ENCODE measurements at places on chromosomes 6 and 20.
A peak's percentile ranks its signal among the peaks of the same experiment; 100 is the strongest.

GRCh38 chr6:25944688-25945574 lies 14.4 kb upstream of the SLC17A2 start:
- DNase-seq: no peak

- DNase-seq: no peak
Measured at GRCh38 chr6:40098774-40099173, 164.5 kb upstream of the MOCS1 start.

DNA sequence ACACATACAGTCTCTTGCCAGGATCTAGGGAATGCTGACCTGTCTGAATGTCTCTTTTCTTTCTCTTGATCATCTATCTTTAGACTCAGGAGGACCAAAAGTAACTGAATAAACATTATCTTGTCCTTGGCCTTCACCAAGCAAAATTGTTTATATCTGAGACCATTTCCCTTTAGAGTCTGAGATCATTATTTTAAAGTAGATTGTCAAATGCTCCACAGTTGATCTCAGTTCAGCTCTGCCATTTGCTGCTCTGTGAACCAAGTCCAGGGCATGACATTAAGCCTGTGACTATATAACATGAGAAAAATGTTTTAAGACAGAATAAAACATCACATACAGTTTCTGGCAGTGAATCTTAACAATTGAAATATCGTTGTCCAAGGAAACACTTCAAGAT lies 148.3 kb upstream of the NRSN1 start:
- no peak for DNase-seq

GRCh38 chr6:129789974-129790373 lies 71.1 kb downstream of the TMEM244 start:
- DNase-seq: no peak

- no peak for DNase-seq
Measured at GRCh38 chr20:4853004-4853403, 131.3 kb downstream of the PRND start.

DNA sequence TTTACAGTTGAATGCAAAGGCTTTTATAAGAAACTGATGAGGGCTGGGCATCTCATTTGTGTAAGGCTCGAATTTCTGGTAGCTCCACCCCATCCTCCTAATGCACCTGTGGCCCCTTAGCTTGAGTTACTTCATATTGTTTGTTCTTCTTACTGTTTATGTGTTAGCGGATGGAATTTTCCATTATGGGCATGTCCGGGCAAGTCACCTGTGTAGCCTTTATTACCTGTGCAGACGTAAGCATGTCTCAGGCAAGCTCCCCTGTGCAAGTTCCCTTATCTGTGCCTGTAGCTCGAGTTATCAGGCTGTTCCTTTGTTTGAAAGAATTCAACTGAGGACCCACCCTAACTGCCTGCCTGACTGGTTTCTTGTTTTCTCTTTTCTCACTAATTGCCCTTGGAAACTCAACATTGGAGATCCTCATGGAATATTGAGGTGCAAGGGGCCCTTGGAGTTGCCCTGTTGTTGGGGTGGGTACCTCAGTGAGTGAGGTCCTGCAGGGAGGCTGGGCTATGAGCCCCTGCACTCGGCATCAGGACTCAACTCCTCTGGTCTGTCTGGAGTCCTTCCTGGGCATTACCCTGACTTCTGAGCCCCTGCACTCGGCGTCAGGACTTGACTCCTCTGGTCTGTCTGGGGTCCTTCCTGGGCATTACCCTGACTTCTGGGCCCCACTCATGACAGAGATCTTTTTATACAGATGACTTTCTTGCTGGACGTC lies 207.9 kb upstream of the SULF2 start:
- no peak for DNase-seq

- DNase-seq: no peak
Measured at GRCh38 chr20:35117196-35117595, 24.6 kb upstream of the TRPC4AP start.

- no peak for DNase-seq
Measured at GRCh38 chr6:118650582-118651281, 659 bp downstream of the CEP85L start.

- peak; percentile 3 for DNase-seq
Measured at GRCh38 chr6:75602246-75603105, 796 bp downstream of the SENP6 start.

GRCh38 chr6:88442737-88443136 lies 276.6 kb upstream of the CNR1 start:
- DNase-seq: no peak

GRCh38 chr6:41972826-41973225 lies 31.2 kb upstream of the CCND3 start:
- DNase-seq: no peak

GRCh38 chr6:117624869-117625481 lies 22.7 kb upstream of the GOPC start:
- no peak for DNase-seq

- no peak for DNase-seq
Measured at GRCh38 chr6:99492092-99492491, 23.1 kb downstream of the USP45 start.

DNA sequence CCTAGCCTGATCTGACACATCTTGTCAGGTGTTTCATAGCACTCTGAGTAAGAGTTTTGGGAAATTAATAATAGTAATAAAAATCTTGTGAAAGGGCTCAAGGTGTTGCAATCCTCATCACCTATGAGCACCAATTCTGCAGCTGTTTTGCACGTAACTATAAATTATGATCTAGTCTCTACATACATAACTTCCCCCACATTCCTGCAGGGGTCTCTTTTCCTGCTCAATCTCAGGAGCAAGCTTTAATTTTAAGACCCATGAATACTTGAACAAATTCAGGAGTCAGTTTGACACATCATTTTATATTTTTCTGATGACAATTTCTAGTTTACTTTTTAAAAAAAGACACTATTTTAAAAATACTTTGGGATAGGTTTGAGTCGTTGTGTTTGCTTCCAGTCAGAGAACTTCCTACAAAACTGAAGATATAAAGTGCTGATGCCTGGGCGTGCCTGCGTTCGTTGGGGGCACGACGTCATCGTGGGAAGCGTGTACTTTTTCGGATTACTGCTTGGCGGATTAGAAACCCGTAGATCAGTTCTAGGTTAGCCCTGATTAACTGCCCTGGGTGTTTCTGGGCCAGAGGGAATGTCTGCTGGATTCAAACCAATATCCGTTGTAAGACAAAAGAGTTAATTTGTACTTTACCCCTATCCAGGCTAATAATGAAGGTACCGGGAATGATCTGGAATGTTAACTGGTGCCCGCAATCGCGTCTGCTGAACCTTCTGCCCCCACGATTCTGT lies 1.0 kb upstream of the E2F3 start:
- DNase-seq: peak; percentile 17

DNA sequence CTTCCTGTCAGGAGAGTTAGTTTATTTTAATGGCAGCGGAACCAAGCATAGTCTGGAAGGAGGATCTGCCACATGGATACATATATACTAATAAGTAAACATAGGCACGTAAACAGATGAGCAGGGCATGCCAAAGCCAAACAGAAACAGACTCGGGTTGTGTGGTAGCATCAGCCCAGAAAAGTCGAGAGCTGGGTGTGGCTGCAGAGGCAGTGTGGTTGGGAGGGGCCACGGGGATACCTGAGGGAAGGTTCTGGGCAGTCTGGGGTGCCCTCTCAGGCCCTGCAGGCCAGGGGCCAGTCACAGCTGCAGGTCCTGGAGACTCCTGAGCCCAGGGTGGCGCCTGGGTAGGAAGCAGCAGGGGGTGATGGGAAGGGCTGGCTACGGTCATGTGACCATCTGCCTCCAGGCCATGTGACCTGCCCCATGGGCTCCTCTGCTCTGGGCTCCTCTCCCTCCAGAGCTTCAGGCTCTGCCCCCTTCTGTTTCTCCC lies 42.8 kb upstream of the MRPS10 start:
- DNase-seq: no peak

DNA sequence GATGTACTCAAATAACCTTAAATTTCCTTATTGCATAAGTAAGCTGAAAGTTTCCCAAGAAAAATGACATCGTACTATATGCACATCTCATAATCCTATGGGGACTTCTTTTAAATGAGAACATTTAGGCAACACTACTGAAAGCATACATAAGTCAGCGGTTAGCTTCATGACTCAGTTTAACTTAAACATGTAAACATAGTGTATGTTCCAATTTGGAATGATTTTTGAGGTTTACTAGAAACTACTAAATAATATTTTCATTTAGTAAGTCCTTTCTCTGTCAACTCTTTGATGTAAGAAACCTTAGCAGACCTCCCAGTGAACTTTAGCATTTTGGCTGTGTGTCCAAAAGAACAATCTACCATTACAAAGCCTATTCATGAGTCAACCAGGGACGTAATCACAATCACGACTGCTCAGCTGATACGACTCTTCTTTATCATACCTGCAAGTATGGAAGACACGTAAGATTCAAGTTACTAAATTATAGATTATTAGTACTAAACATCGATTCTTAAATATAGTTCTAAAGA lies 19.3 kb downstream of the HIVEP2 start:
- no peak for DNase-seq

GRCh38 chr20:61875221-61875885 lies 190.3 kb downstream of the TAF4 start:
- no peak for DNase-seq

DNA sequence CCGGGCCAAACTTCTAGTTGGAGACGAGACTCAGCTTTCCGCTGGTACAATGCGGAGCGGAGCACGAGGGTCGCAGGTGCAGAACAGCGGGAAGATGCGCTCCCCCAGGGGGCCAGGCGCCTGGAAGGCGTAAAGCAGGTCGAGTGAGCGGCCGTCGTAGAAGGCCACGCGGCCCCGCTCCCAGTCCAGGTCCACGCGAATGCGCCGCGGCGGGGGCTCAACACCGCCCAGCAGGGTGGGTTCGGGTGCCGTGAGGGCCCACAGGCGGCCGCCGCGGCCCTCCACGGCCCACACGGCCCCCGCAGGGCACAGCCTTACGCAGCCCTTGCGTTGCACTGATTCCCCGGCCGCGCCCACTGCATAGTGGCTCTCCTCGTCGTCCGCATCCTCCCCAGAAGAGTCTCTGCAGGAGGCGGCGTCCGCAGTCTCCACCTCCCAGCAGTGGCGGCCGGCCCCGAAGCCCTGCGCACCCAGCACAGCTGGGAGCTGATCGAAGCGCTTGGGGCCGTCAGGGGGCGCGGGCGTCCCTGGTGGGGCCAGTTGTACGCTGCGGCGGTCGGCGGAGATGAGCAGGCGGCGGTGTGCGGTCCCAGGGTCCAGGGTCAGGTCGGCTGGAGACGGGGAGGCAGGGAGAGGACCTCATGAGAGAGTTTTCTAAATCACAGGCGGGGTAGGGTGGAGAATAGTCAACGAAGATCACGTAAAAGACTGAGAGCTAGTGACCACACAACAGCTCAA lies 4.3 kb downstream of the PPP1R11 start:
- no peak for DNase-seq

- DNase-seq: no peak
Measured at GRCh38 chr20:39547546-39548408, 585.6 kb downstream of the DHX35 start.

DNA sequence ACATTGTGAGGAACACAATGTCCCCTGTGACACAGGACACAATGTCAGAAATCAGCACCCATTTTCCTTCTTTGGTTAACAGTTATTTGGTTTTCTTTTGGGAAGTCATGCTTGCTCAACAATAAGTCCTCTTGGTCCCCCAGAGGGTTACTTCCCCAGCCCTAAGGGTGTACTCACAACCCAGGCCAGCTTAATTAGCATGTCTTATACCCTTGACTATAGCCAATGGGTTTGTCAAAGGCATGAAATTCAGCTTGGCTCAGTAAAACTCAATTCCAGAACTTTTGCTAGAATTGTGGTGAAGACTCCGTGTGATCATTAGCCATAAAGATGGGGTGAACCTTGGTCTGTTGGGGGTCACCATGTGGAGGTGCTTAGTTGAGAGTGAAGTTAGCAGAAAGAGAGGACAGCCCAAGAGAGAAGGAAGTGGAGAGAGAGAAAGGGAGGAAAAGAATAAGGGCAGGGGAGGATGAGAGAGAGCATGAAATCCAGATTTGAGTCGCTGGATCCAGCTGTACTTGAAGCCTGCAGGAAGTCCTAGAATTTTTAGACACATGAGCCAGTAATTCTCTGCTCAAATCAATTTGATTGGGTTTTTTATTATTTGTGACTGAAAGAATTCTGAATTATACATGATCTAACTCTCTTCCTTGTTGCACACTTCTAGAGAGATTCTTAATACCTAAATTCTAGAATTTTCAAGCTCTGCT lies 321.3 kb upstream of the JAG1 start:
- no peak for DNase-seq

DNA sequence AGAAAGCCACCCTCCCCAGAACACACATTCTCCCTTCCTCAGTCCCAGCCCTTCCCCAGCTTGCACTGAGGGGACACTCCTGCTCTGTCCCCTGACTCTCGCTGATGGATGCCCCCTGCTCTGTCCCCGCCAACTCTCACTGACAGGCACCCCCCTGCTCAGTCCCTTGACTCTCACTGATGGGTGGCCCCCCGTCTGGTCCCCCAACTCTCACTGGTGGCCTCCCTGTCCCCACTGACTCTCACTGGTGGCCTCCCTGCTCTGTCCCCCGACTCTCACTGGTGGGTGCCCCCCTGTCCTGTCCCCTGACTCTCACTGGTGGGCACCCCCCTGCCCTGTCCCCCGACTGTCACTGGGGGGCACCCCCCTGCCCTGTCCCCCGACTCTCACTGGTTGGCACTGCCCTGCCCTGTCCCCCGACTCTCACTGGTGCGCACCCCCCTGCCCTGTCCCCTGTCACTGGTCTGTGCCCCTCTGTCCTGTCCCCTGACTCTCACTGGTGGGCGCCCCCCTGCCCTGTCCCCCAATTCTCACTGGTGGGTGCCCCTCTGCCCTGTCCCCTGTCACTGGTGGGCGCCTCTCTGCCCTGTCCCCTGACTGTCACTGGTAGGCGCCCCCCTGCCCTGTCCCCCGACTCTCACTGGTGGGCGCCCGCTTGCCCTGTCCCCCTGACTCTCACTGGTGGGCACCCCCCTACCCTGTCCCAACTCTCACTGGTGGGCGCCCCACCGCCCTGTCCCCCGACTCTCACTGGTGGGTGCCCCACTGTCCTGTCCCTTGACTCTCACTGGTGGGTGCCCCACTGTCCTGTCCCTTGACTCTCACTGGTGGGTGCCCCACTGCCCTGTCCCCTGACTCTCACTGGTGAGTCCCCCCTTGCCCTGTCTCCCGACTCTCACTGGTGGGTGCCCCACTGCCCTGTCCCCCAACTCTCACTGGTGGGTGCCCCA lies 60.9 kb downstream of the GINS1 start:
- no peak for DNase-seq

- no peak for DNase-seq
Measured at GRCh38 chr6:165988302-165988756, 179.3 kb downstream of the TBXT start.

- no peak for DNase-seq
Measured at GRCh38 chr20:48404598-48404997, 423.2 kb downstream of the PREX1 start.

DNA sequence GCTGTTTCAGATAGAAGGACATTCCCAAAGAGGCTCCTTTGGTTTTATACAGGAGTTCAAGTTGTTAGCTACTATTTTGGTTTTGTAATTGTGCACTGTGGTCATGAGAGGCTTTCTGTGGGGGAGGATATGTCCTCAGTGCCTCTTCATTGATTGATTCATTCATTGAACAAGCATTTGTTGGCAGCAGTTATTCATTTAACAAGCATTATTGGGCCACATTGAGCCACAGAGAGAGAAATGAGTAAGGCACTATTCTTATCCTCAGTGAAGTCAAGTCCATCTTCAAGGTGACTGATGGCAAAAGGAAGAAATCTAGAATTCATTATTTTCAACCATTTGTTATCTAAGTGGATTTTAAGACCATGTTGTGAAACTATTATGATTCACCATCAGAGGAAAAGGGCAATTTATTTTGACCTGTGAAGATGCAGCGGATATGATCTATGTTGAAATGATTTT lies 697.2 kb upstream of the CITED2 start:
- no peak for DNase-seq

GRCh38 chr6:28000351-28001045 lies 43.5 kb downstream of the OR2B6 start:
- no peak for DNase-seq
